Activated CD4-positive, alpha-beta T cell treated with anti-CD3 and anti-CD28 coated beads for 24 hours (primary cell): ENCODE measurements at places on chromosomes 4 and X.

- DNase-seq: no peak
These were observed 68.9 kb upstream of the NRK start for GRCh38 chrX:105753411-105753810.

DNA sequence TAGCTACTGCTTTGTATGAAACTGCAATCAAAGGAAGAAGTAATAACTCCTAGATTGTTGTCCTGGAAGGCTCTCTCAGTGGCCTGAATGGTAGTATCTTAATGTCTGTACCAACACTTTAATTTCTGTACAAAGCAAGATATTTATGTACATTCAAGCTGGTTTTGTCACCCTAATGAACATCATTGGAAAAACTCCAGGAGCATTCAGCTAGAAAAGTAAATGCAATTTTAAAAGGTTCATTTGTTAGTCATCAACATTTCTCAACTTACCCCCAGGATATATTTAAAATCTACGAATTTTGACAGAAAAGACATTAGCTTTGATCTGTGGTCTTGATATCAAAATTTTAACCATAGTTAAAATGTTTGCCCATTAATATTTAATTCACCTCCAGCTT lies 80.0 kb upstream of the FGF13 start:
- no peak for DNase-seq

- no peak for DNase-seq
These were observed 371.3 kb downstream of the GPM6A start for GRCh38 chr4:175440786-175441185.

DNA sequence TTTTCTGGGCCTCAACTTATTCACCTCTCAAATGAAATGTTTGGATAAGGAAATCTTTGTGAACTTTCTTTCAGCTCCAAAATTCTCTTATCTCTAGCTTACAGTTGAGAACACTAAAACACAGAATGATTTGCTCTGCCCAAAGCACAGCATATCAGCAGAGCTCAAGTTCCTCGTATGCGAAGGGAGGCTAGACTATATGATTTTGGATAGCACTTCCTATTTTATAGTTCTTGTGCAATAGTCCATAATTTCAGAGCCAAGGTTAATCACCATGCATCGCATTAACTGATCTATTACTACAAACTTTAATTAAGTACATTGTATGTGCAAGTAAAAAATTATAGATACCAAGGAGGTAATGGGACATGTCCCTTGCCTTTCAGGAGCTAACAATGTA lies 27.0 kb upstream of the KLHL13 start:
- no peak for DNase-seq

DNA sequence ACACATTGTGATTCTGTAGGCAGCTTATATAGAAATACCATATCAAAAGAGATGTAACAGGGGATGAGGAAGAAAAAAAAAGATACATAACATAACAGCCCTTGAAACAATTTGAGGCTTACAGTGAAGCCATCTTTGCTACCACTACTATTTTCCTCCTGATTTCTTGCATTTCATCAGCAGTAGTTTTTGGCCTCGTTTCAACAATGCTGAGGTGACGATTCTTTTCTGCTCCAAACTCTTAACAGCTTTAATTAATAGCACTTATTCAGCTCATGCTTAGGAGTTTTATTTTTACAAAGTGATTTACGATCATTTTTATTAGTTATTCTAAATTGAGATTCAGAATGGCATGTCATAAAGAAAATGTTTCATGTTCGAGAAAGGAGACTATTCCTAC lies 163.2 kb downstream of the DCK start:
- no peak for DNase-seq

DNA sequence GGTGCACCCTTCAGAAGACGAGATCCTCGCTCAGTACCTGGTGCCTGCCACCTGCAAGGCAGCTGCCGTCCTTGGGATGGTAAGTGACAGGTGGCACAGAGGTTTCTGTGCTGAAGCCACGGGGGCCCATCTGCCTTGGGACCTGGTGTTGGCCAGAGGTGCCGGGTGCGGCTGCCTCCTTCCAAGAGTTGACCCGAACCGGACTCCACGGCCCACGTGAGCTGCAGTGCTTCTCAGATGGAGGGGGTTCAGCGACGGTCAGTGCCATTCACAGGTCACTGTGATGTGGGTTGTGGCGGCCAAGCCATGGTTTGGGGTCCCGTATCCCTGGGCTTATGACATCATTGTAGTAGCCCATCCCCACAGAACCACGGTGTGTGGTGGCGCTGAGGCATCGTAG lies 19.0 kb upstream of the MSANTD1 start:
- DNase-seq: no peak
